Liver (tissue), 10 donors: ENCODE measurements at places on chromosomes 13 and 19. TPM values are rescaled to one million over a fixed set of nuclear protein-coding genes. Genes with fewer than 3 reads are reported as not detected.

GRCh38 chr19:6728346-6728745, 7.9 kb upstream of the C3 start:
- DNase-seq, result no peak

GRCh38 chr13:100533588-100534041, 55.0 kb downstream of the GGACT start:
- no peak for DNase-seq

- DNase-seq, result no peak
Measured at GRCh38 chr13:51058461-51059167, 52.5 kb downstream of the C13orf42 start.

DNA sequence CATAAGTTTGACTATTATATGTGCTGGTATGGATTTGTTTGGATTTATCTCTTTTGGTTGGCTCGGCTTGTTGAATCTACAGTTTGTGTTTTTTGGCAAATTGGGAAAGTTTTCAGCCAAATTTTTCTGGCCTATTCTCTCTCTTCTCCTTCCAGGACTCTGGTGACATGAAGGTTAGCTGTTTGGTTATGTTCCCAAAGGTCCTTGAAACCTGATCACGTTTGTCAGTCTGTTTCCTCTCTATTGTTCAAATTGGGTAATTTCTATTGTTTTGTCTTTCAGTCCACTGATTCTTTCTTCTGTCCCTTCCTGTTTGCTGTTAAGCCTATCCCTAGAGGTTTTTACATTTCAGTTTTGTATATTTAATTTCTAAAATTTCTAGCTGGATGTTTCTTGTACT, 81.5 kb upstream of the SHISA2 start:
- DNase-seq, result no peak

GRCh38 chr13:99979453-99980200, 2.0 kb upstream of the ZIC2 start:
- DNase-seq, result no peak

DNA sequence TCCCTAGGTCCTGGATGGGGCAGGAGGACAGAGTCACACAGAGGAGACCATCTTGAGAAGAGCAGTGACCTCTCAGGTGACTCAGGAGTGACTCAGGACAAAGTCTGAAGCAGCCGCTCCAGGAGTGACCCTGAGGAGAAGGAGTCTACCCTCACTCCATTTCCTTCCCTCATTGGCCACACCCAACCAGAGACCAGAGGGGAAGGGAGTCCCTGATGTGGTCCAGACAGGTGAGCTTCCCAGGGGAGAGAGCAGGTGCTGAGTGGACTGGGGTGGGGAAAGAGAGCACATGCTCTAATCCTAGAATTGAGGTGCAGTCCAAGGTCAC, 75.5 kb upstream of the MEDAG start:
- no peak for DNase-seq

GRCh38 chr13:96940961-96941360, 53.3 kb downstream of the OXGR1 start:
- no peak for DNase-seq

- no peak for DNase-seq
Measured at GRCh38 chr19:16168465-16169081, 4.8 kb downstream of the CIB3 start.

- no peak for DNase-seq
Measured at GRCh38 chr13:40026741-40027140, 371.3 kb downstream of the COG6 start.

DNA sequence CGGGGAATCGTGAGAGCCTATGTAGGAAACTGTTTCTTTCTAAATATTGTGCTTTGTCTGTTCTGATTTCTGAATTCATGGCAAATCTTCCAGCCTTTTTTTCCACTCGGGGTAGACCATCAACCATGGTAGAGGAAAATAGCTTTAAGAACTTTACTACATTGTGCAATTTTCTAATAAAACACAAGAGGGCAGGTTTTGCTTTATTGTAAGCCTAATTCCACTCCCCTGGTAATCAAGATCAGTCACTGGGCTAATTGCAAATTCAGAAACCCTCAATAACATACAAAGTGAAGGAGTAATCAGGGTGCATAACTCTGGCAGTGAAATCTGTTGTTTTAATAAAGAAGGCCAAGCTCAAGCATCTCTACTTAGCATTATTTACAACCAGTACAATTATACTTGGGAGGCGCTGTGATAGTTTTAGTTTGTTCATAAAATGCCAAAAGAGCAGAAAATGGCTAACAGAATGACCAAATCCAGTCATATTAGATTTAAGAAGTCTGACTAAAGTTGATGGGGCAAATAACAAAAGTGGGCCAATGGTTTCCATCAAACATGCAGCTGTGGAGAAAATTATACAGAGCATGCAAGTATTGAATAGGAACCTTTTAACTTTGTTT, 43.8 kb downstream of the DCT start:
- DNase-seq, result no peak

DNA sequence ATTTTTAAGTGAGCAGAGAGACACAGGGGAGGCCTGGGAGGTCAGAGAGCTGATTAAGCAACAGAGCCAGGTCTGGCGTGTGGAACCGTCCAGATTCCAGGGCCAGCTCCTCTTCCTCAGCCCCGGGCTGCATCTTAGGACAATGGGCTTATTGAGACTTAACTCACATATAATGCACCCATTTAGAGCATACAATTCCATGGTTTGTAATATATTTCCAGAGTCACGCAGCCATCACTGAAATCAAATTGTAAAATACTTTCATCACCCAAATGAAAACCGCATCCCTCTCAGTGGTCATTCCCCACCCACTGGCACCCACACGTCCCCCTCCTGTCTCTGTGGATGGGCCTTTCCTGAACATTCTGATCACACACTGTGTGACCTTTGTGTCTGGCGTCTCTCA, 2.1 kb upstream of the HMG20B start:
- DNase-seq, result no peak

- no peak for DNase-seq
Measured at GRCh38 chr13:30443957-30444404, 21.7 kb downstream of the UBE2L5 start.

- peak; percentile 83 for DNase-seq
Measured at GRCh38 chr19:17488593-17489391, 18.5 kb downstream of the SLC27A1 start.

- no peak for DNase-seq
Measured at GRCh38 chr13:52887165-52887564, 38.7 kb upstream of the PCDH8 start.

DNA sequence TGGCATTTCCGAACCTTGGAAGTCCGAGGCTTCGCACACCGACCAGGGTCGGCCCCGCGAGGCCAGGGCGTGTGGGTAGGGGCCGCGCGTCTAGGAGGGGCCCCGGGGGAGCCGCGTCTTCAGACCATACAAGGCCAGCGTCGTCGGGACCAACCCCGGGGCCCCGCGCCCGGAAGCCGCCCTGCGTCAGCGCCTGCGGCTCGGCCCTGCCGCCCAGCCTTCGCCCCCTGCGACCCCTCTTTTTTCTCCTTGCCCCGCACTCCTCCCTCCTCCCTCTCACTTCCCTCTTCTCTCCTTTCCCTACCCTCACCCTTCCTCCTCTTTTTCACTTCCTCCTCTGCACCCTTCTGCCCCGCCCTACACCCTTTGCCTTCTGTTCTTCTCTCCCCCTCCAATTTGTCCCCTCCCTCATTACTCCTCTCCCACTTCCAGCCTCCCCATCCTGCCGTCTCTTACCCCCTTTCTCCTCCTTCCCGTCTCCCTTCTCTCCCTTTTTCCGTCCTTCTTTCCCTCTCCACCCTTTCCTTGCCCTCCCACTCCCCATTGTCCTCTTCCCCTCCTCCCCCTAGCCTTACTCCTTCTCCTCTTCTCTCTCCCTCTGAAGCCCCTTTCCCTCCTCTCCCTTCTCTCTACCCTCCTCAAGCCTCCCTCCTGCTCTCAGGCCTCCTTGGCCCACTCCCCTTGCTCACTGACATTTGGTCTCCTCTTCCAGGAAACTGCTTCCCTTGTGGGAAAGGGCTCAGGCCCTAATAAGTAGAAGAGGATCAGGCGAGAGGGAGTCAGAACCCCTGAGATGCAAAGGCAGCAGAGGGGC, 2.2 kb upstream of the PLEKHG2 start:
- peak; percentile 56 for DNase-seq

DNA sequence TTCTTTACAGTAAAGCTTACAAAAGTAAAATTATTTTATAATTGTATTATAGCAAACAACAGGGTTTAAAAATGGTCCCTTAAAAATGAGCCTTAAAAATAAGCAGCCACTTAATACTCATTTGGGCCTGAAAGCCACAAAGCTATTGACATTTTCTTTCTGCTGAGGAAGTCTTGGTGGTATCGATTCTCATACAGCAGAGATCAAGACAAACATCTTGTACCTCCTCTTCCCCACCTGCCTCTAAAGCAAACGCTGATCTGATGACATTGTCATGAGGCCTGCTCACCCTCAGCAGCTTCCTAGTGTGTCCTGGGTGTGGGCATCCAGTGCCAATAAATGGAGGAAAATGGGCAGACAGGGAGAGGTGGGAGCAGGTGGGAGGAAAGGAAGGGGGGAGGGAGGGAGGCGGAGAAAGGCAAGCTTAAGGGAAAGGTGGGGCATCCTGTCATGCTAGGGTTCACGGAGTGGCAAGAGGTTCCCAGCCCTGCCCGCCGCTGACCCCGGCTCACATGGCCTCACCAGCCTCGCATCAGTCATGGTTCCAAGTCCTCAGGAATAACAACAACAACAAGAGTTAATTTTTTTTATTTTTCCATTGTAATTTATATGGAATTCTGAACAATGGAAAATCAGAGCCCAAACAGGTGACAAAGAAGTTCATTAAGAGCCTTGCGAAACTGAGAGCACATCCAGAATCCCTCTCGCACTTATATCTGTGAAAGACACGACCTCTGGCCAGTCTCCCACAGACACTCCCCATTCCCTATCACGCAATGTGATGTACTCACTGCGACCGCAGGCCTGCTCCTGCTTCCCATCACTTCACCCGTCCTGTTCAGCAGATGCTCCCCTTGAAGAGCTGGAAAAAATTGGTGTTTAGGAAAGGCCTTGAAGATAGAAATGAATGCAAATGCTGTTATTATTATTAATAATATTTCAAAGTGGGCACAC, 15.1 kb upstream of the ATP11A start:
- DNase-seq, result no peak

DMPK gene
- total RNA-seq, result 6.4 TPM

RPL18A gene
- 452 TPM for total RNA-seq

KLK8 gene
- total RNA-seq, result not detected

PNMA8B gene
- 0.59 TPM for total RNA-seq

PCDH17 gene
- 1.1 TPM for total RNA-seq

LRG1 gene
- total RNA-seq, result 581 TPM

ZNF665 gene
- total RNA-seq, result 0.50 TPM

NLRP5 gene
- not detected for total RNA-seq

KLF5 gene
- 0.33 TPM for total RNA-seq

C19orf38 gene
- 1.8 TPM for total RNA-seq

SULT2A1 gene
- total RNA-seq, result 22.9 TPM

KRTDAP gene
- total RNA-seq, result not detected

PTH2 gene
- total RNA-seq, result not detected

SLC27A5 gene
- total RNA-seq, result 395 TPM
